Stimulated activated CD4-positive, alpha-beta T cell treated with anti-CD3 and anti-CD28 coated beads, TNF-alpha, amount 100 ng/mL, for 4 hours (primary cell): ENCODE measurements at places on chromosomes 2 and 18.
A peak's percentile ranks its signal among the peaks of the same experiment; 100 is the strongest.

DNA sequence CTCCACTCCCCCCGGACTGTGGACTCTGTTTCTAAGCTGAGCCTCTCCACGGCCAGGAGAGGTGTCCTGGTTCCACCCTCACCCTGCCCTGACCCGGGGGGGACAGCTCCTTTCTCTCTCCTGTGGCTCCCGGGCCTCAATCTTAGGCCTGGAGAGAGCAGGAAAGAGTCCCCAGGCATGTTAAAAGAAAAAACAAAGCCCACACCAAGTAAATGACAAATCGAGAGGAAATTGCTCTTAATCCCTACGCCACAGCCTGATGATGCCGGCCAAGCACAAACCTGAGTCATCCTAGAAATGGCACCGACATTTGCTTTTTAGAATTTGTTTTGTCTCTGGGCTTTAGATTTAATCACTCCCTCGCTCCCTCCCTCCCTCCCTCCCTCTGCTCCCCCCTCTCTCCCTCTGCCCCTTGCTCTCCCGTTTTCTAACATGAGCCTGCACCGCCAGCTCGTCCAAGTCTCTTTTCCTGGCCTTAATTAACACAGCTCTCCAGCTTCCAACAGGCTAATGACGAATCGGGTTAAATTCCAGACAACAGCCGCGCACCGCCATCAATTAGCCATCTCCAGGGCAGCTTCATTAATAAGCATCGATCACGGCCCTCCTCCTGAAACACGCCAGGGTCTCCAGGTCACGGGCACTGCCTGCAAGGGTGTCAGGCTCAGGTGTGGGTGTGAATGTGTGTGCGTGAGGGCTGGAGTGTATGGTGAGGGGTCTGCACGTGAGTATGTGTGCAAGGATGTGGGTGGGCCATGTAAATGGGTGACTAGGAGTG, 230.8 kb downstream of the CELF4 start:
- no peak for DNase-seq

- no peak for DNase-seq
Observed at GRCh38 chr2:603869-604268, 73.3 kb downstream of the TMEM18 start.

- no peak for DNase-seq
Observed at GRCh38 chr2:146312899-146313298, 1531.9 kb upstream of the ACVR2A start.

- no peak for DNase-seq
Observed at GRCh38 chr2:70214365-70214764, 23.5 kb upstream of the C2orf42 start.

- no peak for DNase-seq
Observed at GRCh38 chr18:8732442-8733360, 27.3 kb downstream of the MTCL1 start.

- no peak for DNase-seq
Observed at GRCh38 chr2:8457699-8458502, 224.0 kb upstream of the ID2 start.

GRCh38 chr2:147547440-147547839, 297.4 kb upstream of the ACVR2A start:
- no peak for DNase-seq

- no peak for DNase-seq
Observed at GRCh38 chr2:14756981-14757657, 124.6 kb downstream of the LRATD1 start.

GRCh38 chr18:62023536-62023935, 130.7 kb upstream of the RNF152 start:
- no peak for DNase-seq

DNA sequence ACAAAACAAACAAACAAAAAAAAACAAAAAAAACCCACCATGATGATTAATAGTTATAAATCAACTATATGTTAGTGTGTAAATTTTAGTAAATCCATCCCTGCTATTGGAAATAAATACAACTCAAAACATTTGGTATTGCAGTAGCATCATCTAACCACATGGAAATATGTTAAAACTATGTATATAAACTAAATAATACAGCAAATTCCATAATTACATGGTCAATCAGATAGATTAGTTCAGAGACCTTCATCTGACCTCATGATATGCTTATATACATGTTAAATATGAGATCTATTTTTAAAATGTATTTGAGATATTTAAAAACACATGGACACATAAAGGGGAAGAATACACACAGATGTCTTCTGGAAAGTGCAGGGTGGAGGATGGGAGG, 384.2 kb downstream of the TMX3 start:
- no peak for DNase-seq

DNA sequence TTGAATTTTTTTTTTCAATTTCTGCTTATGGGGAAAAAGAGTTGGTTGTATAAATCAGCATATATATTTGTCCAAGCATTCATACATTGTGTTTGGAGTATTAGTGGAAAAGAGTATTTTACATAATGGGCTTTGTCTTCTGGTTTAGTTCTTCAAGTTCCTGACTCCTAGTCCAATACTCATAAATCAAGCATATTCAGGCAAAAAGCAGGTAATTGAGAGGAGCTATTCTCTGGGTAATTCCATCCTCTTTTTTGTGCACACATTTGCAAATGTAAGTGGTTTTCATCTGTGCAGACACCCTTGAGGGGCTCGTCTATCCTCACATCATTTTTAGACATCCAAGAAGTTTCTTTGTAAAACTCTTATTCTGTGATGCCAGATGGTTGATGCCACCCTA, 337.2 kb downstream of the ARHGAP15 start:
- DNase-seq = no peak

- DNase-seq = peak; percentile 3
Observed at GRCh38 chr2:176553685-176554100, 284.5 kb downstream of the MTX2 start.

DNA sequence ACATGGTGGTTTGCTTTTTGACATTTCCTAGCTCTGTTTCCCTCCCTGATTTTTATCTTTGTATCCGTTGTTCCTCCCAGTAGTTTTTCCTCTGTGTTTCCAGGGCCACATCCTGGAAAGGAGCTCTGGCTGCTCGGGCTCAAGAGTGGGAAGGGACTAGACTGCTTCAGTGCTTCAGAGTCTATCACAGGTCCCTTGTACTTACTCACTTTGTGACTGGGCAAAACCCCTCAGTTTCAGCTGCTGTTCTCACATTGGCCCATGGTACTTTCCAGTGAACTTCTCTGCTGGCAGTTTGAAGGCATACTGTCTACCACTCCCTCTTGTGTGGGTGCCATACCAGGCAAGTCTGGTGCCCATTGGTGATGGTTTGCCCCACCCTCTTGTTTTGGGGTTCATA, 7.5 kb upstream of the STAMBP start:
- DNase-seq = no peak

DNA sequence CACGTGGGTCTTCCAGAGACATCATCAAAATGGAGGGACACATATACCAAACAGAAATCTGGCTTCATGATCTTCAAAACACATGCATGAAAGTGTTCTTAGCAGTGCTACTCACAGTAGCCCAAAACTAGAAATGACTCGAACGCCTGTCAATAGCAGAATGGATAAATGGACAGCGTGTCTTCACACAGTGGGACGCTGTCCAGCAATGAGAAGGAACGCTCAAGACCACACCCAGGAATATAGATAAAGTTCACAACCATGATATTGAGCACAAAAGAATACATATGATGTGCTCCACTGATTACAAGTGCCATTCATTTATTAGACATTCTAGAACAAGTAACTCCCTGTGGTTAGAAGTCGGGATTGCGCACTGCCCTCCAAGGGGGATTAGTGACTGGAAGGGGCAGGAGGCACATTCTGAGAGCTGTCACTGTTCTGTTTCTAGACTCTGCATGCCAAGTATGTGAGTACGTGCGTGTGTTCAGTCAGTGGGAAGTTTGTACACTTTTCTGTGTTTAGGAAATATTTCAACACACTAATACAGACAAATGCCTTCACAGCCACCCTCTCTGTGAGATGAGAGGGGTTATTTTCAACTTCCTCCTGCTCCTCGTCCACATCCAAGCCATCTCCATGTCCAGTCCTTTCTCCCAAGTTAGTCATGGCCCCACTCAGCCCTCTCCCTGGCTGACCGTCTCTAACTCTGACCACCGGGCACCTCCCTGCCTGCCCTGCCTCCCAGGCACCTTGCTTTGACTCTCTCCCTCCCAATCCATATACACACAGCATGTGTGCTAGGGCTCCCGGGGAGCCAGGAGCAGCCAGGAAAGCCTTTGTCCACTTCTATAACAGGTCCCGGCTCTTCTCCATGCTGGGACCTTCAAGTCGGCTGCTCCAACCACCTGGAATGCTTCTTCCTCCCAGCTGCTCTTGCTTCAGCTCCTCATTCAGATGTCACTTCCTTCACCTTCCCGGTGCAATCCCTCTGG, 26.9 kb upstream of the TNS1 start:
- DNase-seq = no peak

- DNase-seq = no peak
Observed at GRCh38 chr2:3292416-3292815, 85.2 kb downstream of the EIPR1 start.

- no peak for DNase-seq
Observed at GRCh38 chr2:246489-247144, 17.2 kb downstream of the SH3YL1 start.

GRCh38 chr2:140580532-140581151, 1550.2 kb downstream of the LRP1B start:
- DNase-seq = no peak

DNA sequence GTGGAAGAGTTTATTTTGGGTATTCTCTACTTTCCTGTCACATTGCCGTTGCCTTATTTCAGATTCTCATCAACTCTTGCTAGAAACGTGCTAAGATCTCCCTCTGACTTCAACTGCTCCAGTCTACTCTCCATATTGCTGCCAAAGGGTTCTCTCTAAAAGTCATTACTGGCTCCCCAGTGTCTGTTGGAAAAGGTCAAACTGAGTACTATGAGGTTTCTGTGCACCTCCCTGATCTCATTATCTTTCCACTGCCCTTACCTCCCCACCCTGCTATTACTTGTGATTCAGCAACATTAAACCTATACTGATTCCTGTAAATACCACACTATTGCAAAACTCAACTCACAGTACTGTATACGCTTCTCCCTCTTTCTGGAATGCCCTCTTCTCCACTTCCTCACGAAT, 1.9 kb upstream of the KRCC1 start:
- DNase-seq = no peak

- DNase-seq = no peak
Observed at GRCh38 chr2:218962859-218963492, 3.5 kb downstream of the CDK5R2 start.

DNA sequence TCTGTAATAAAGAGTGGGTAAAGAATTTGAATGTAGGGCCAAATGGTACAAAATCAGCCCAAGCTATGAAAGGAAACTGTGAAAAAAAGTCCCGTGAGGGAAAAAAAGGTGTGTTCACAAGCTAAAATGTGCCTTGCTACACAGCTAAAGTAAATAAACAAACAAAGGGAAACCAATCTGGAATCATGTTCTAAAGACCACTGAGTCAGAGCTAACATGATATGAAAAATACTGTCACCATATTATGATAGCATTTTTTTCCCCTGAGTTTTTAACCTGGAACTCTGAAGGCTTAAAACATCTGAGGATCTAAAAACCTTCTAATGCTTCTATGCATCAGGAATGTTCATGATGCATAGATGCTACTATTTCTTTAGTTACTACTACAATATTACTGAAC, 58.8 kb downstream of the SCN1A start:
- DNase-seq = no peak

DNA sequence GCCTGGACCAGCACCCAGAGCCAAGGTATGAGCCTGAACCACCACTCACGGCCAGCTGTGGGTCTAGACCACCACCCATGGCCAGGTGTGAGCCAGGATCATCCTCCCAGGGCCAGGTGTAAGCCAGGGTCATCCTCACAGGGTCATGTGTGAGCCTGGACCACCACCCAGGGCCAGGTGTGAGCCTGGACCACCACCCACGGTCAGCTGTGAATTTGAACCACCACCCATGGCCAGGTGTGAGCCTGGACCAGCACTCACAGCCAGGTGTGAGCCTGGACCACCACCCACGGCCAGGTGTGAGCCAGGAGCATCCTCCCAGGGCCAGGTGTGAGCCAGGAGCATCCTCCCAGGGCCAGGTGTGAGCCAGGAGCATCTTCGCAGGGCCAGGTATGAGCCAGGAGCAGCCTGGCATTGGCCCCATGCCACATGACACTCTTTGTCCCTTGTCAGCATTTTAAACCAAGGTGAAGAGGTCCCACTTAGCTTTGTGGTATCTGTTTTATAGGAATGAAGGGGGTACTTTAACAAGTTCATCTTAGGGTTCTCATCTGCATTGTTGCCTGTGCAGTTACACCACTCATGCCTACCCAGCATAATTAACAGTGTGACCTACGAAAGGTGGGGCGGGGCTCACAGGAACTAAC, 71.2 kb downstream of the AGAP1 start:
- no peak for DNase-seq

DNA sequence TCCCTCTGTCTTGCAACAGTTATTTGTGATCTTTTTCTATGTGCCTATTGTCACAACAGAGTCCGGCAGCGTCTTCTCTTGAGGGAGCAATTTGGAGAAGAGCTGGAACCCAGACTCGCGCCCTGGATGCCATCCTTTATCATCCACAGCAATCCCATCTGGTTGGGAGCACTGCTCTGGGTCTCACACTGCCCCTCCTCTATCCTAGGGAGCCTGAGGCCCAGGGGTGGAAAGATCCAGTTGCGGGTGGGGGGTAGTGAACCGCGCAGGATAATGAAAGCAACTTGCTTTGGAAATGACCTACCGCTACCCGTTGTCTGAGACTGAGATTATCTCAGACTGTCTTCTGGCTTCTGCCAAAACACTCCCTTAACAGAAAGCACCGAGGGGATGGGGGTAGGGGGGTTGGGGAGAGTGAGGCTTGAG, 713 bp downstream of the WBP1 start:
- no peak for DNase-seq

DNA sequence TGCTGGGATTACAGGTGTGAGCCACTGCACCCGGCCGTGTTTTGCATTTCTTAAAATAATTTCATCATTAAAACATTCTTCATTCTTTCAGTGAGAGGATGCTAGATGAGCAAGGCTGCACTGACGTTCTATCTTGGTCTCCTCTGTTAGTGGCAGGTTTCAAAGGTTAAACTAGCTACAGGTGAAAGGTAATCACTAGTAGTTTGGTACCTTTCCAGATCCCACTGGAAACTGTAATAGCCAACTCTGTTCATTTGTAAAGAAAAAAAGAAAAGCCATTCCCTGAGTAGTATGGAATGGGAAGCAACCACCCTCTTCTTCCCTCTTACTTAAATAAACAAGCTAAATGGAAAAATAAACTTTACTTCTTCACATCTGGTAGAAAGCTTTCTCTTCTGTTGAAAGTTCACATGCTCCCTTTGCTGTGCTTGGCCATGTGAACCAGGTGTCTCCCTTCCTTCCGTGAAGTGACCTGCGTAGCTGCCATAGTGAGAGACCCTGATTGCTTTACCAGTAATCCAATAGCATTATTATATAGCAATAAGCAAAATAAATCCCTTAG, 94.0 kb downstream of the GREB1L start:
- no peak for DNase-seq

DNA sequence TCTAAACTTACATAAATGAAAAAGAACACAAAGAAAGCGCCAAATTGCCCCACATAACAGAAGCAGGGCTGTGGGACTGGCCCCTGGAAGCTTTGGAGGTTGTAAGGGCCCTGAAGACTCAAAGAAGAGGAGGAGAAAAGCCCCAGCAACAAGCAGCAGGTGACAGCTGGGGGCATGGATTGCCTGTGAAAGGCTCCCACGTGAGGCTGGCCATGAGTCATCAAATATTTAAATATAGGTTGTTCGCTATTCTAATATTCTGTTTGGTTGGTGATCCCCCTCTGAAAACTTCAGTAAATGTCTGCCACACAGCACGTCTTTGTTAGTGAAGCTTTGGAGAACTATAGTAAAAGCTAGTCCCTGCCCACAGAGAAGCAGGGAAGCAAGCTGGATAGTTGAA, 132.4 kb downstream of the MREG start:
- DNase-seq = no peak
